IMR-90 (cell line): ENCODE measurements at places on chromosomes 11 and 22. TPM values are rescaled to one million over a fixed set of nuclear protein-coding genes. Genes with fewer than 3 reads are reported as not detected.

- H3K36me3 ChIP-seq: peaks cover 2% of the 10 kb centered on the region; the same call in 1 of the 2 replicates
- no peaks in the 10 kb centered on the region for H3K27me3 ChIP-seq
- no peaks in the 10 kb centered on the region for H3K4me1 ChIP-seq
Observed at GRCh38 chr22:47124451-47124881, 362.0 kb downstream of the TBC1D22A start.

DNA sequence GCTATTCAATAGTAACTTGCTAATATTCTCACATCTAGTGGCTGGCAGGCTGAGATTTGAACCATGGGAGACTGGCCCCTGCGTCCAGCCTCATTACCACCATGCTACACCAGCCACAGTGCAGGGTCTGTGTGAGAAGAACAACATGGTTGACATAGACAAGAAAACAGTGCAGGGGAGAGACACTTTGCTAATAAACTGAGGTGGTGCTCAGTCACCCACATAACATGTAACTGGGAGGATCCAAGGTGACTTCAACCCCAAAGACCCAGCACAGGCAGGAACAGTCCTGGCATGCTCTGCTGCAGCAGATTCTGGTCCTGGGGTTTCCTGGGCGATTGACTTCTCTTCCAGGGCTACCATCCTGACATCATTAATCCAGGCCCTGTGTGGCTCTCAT is 143.1 kb downstream of the CSNK2A3 start:
- H3K4me3 ChIP-seq: no peak overlapping the region
- no peaks in the 10 kb centered on the region for H3K36me3 ChIP-seq
- DNase-seq: no peak
- H3K27me3 ChIP-seq: peaks cover 42% of the 10 kb centered on the region

DNA sequence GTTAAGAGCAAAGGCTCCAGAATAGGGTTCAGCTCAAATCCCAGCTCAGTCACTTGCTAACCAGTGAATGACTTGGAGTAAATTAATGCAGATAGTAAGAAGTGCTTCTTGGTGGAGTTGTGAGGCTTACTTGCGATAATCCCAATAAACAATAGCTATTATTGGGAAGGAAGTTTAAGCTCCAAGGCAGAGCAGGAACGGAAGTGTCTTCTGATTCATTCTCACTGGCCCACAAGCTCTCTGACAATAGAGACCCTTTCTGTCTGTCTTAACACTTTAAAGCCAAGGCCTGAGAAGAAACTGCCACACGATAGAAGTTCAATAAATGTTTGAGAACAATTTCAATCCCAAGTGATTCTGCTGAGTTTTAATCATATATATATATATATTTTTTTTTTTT is 155.4 kb downstream of the DBX1 start:
- no peak for DNase-seq
- H3K4me1 ChIP-seq: no peaks in the 10 kb centered on the region
- no peak overlapping the region for H3K27ac ChIP-seq
- no peak overlapping the region for H3K4me3 ChIP-seq

GRCh38 chr11:32081129-32081641 is 9.7 kb upstream of the RCN1 start:
- peak overlapping the region; percentile 7; the same call in 1 of the 2 replicates for H3K27ac ChIP-seq
- H3K4me1 ChIP-seq: peaks cover 3% of the 10 kb centered on the region; the same call in 1 of the 2 replicates
- peaks cover 2% of the 10 kb centered on the region for H3K27me3 ChIP-seq
- no peaks in the 10 kb centered on the region for H3K36me3 ChIP-seq
- peak; percentile 64 for DNase-seq
- H3K4me3 ChIP-seq: no peak overlapping the region

GRCh38 chr22:31155422-31155821 is 4.6 kb upstream of the RNF185 start:
- DNase-seq: peak; percentile 80
- H3K4me3 ChIP-seq: no peak overlapping the region
- no peaks in the 10 kb centered on the region for H3K36me3 ChIP-seq

Gene TKFC
- total RNA-seq: 8.9 and 10.4 TPM in 2 replicates

Gene PAK1
- 50.3 and 60.6 TPM in 2 replicates for total RNA-seq

Gene FADS2
- total RNA-seq: 31.9 and 33.3 TPM in 2 replicates

Gene AIFM3
- total RNA-seq: under 0.01 and 0.18 TPM in 2 replicates

Gene P2RX6
- 0.56 and 0.90 TPM in 2 replicates for total RNA-seq
